ENCODE measurements at places on chromosomes 11 and 22. TPM values are rescaled to one million over a fixed set of nuclear protein-coding genes. Genes with fewer than 3 reads are reported as not detected.

DNA sequence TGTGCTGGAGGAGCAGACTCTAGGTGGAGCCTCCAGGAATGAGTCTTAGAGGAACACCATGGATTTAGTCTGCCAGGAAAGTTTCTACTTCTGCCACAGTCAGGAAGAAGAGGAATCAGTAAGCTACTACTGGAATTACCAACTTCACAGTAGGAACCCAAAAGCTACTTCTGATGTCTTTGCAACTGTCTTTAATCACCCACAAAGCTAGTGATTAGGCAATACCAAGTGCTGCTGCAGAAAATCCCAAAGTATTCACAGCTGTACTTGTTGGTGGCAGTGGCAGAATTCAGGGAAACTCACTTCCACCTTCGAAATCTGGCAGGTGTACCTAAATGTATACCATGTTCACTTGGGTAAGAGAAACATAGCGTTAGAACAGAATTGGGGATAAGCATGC is 264.5 kb upstream of the SORL1-AS1 start:
- no peak for DNase-seq

SPON1 gene
- 20.5 TPM for total RNA-seq

XPNPEP3 gene
- 7.1 TPM for total RNA-seq

DNA sequence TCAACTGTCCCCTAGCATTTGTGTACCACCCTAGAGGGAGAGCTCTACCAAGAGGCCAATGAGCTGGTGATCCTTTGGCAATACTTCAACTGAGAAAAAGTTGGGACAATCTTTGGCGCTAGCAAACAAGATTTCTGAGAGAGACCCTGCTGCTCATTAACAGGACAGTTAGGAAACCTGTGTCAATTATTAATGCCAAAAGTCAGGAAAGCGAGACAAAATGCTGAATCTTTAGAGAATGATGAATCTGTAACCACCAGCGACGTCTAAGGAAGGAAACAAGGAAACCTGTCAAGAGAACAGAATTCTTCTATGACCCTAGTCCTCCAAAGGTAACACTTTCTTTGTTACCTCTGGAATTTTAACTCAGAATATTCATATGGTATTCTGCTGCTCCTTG is 19.9 kb downstream of the LARGE2 start:
- peak; percentile 72 for DNase-seq

- DNase-seq: no peak
These were observed 17.9 kb downstream of the APOL5 start for GRCh38 chr22:35735542-35735941.

DNA sequence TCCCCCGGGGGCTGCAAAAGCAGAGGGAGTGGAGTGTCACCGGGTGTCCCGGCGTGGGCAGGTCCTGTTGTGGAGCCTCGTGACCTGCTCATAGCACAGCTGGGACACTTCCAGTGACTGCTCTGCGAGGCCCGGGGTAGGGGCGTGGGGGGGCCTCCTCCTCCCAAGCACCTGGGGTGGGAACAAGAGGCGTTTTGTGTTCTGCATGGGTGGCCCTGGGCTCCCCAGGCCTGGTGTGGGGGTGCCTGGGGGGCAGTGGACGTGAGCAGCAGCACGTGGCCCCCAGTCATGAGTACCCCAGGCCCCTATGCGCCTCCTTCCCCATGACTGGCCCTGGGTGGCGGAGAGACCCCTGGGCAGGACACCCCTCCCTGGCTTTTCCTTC is 104.7 kb downstream of the KCNQ1 start:
- no peak for DNase-seq

GRCh38 chr22:36379593-36380361 is 8.0 kb downstream of the MYH9 start:
- no peak for DNase-seq
